Karpas-422 (cell line): ENCODE measurements at places on chromosomes 16 and 17. TPM values are rescaled to one million over a fixed set of nuclear protein-coding genes. Genes with fewer than 3 reads are reported as not detected.

DNA sequence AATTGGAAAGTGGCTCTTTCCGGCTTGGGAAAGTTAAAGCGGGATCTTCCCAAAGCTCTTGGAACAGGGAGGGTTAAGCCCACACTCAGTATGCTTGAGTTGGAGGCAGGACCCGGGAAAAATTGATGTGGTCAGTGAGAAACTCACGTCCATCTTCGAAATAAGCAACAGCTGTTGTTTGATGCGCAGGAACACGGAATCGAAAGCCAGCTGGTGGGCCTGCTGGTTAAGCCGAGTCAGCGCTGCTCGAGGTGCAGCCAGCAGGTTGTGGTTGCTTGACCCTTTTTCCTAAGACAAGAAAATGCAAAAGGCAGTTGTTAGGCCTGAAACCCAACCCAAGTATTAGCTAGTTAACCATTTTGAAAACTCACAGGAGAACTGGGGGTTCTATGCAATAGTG, 49.4 kb downstream of the COG7 start:
- H3K4me1 ChIP-seq: no peaks in the 10 kb centered on the region
- H3K27ac ChIP-seq: no peak overlapping the region
- H3K36me3 ChIP-seq: no peaks in the 10 kb centered on the region
- no peak for DNase-seq
- H3K4me3 ChIP-seq: no peak overlapping the region

GRCh38 chr17:17120294-17120693, 78.0 kb downstream of the MPRIP start:
- no peaks in the 10 kb centered on the region for H3K36me3 ChIP-seq
- no peak for DNase-seq
- H3K27ac ChIP-seq: no peak overlapping the region
- H3K4me1 ChIP-seq: peaks cover 12% of the 10 kb centered on the region
- H3K27me3 ChIP-seq: no peaks in the 10 kb centered on the region
- H3K4me3 ChIP-seq: no peak overlapping the region

DNA sequence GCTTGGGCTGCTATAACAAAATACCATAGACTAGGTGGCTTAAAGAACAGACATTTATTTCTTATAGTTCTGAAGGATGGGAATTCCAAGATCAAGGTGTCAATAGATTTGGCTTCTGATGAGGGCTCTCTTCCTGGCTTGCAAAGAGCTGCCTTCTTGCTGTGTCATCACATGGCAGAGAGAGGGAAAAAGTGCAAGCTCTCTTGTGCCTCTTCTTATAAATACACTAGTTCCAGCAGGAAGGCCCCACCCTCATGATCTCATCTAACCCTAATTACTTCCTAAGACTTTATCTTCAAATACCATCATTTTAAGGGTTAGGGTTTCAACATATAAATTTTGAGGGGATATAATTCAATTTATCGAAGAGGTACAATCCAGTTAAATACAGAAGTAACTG, 30.6 kb downstream of the ABCA9 start:
- no peaks in the 10 kb centered on the region for H3K27me3 ChIP-seq
- no peaks in the 10 kb centered on the region for H3K4me1 ChIP-seq
- no peak overlapping the region for H3K27ac ChIP-seq
- H3K4me3 ChIP-seq: no peak overlapping the region
- H3K36me3 ChIP-seq: no peaks in the 10 kb centered on the region
- no peak for DNase-seq

TUBG1 gene
- 27.4 and 47.6 TPM in 2 replicates for total RNA-seq

SEZ6L2 gene
- total RNA-seq: 0.04 TPM in 1 of 2 replicates, not detected in the other
